GM12864 (cell line): ENCODE measurements at places on chromosomes 1 and 21.

- DNase-seq, result no peak
These were observed 164.2 kb upstream of the POU3F1 start for GRCh38 chr1:38210895-38211177.

GRCh38 chr1:226482196-226482595 lies 66.4 kb upstream of the STUM start:
- no peak for DNase-seq

GRCh38 chr1:223831755-223832636 lies 13.8 kb downstream of the TP53BP2 start:
- DNase-seq, result no peak

GRCh38 chr1:58925247-58925646 lies 141.4 kb upstream of the JUN start:
- no peak for DNase-seq

GRCh38 chr1:175737451-175737850 lies 5.9 kb downstream of the TNR start:
- no peak for DNase-seq

DNA sequence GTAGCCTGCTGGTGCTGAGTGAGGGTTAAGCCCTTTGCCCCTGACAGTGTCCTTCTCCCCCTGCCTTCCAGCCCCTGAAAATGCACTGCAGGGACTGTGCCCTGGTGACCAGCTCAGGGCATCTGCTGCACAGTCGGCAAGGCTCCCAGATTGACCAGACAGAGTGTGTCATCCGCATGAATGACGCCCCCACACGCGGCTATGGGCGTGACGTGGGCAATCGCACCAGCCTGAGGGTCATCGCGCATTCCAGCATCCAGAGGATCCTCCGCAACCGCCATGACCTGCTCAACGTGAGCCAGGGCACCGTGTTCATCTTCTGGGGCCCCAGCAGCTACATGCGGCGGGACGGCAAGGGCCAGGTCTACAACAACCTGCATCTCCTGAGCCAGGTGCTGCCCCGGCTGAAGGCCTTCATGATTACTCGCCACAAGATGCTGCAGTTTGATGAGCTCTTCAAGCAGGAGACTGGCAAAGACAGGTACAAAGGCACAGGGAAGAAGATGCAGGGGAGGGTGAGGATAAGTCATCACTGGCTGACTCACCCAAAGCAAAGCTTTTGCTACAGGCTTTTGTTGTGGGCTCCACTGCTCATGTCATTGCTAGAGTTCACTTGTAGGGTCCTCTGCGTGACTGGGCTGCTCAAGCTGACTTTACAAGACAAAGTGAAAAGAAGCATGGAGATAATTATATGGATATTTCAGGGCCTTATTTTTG lies 174.9 kb downstream of the PIGK start:
- DNase-seq, result no peak

DNA sequence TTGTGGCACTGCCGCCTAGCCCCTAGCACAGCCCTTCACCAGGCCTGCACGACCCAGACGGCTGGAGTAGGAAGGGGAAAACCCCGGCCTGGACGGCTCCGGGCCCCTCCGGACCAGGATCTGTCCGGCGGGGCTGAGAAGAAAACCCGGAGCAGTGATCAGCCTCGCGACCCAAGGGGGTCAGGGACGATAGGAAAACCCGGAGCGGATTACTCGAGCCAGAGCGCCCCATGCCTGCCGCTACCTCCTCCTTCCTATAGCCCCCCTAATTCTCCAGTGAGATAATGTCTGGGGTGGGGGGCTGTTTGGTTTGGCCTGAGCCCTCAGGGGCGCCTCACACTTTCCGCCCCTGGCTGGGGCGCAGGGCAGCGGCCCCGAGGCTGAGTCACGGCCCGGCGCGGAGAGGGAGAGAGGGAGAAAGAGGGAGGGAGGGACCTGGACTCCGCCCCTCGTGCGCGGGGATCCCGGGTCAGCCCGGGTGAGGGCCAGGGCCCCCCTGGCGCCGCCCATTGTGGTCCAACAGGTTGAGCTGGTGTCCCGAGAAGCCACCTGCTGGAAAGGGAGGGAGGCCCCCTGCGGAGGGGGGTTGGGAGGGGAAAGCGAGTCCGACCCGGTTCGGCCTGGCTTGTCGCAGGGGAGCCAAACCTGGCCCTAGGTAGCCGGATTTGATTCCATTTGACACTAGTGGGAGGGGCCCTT lies 1.7 kb upstream of the ZBTB7B start:
- no peak for DNase-seq

GRCh38 chr1:183251959-183252450 lies 65.9 kb downstream of the LAMC2 start:
- DNase-seq, result no peak
